Left renal cortex interstitium (tissue), 4 donors: ENCODE measurements at places on chromosomes 11 and 22. TPM values are rescaled to one million over a fixed set of nuclear protein-coding genes. Genes with fewer than 3 reads are reported as not detected.

- DNase-seq, result no peak
Observed at GRCh38 chr11:114821621-114822412, 143.5 kb downstream of the NXPE2 start.

GRCh38 chr11:9222654-9223053 lies 42.5 kb downstream of the DENND5A start:
- no peak for DNase-seq

Gene MRGPRX4
- not detected for polyA plus RNA-seq

- no peak for DNase-seq
Observed at GRCh38 chr11:66264914-66265313, 3.5 kb upstream of the RAB1B start.

DNA sequence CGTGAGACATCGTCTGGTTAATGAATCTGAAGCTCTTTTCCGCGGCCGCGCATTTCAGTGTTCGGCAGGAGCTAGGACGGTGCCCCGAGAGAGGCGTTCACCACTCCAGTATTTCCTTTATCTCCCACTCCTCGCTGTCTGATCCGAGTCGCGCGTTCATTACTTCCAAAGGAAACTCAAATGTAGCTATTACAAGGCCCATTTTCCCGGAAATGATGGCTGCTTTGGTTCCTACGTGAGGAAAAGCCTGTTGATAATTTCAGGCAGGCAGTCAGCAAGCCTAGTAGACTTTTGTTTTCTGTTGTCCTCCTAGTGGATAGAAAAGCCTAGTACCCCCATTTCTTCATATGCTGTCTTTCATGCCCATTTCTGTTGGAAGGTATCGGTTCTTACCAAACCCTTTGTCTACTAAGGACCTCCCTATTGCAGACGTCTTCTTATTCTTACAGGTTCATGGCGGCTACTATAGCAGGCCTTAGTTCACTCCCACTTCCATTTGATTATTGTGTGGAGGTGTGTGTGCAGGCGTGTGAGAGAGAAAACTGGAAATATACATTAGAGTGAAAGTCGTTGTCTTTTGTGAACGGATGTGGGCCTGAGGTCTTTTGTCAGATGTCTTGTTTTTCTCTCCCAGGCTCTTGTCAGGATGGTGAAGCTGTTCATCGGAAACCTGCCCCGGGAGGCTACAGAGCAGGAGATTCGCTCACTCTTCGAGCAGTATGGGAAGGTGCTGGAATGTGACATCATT lies 737 bp downstream of the RBM4 start:
- DNase-seq, result peak; percentile 69

- no peak for DNase-seq
Observed at GRCh38 chr11:44826922-44827643, 100.3 kb downstream of the TSPAN18 start.

Gene MMP7
- polyA plus RNA-seq, result 26.9 TPM

Gene RIC3
- 15.9 TPM for polyA plus RNA-seq

Gene MUC5AC
- polyA plus RNA-seq, result not detected

DNA sequence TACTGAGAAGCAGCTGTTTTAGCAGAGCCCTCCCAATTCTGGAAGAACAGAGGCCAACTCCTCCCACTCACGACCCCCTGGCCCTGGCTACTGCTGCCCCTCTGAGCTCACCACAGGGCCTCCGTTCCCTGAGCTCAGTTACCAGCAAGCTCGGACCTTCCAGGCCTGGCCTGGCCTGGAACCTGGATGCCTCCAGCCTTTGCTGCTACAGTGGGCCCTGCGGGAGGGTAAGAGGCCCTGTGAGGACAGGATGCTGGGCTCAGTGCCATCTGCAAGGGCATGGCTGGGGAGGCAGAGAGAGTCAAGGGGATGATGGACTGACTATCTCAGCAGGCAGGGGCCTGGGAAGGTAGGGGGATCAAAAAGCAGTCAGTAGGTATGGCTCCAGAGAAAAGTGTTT lies 209.9 kb upstream of the NCAM1 start:
- no peak for DNase-seq
